NCI-H1436 (cell line): ENCODE measurements at places on chromosomes 1 and 21.

DNA sequence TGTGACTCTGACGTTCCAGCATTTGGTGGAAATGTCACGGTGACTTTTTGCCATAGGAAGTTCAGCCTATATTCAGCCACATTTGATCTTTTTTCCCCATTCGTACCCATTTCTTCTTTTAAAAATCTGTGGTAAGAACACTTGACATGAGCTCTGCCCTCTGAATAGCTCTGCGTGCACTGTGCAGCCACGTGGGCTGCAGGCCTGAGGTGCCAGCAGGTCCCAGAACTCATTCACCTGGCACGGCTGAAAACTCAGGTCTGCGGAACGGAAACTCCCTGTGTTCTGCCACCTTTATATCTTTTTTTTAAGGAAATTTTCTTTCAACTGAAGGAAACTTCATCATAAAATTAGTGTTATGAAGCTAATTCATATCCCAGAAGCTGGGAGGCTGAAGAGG, 28.6 kb downstream of the CEP104 start:
- no peak for DNase-seq

DNA sequence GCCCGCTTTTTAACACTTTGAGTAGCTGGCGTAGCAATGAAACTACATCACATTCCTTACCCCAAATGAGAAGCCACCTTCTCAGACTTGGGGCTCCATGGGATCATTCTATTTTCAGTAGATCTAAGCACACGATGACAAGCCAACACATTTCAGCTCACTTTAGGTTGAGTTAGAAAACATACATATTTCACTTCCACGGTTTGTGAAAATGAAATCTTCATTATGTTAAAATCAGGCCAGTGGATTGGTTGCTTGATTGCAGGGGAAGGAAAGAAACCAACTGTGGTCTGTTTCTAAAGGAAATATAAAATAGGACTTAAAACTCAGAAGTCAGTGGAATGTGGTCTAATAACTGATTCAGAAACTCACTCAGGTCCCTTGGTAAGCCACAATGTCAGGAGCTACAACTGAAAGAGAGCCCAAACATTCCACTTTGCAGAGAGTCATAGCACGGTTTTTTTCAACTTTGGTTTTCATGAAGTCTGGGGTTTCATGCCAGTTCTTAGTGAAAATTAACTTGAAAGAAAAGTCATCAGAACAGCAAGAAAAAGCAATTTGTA, 82.3 kb upstream of the TIAM1 start:
- DNase-seq: no peak

GRCh38 chr1:67711158-67711854, 26.3 kb downstream of the GADD45A start:
- DNase-seq: no peak

DNA sequence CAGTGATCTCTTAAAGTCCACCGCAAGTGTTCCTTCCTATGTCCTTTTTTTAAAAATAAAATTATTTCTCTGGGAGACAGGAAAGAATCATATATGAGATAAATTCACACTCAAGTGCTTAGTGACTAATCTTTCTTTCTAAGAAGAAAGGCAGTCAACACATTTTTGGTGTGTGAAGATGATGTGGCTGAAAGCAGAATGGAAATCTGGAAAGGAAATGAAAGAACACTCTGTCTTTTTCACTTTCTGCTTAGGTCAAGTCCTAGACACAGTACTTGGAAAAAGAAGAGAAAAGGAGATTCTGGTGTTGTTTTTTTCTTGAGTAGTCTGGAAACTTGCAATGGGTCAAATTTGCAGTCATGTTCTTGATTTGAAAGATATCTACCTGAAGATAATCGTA, 45.5 kb upstream of the PRRX1 start:
- DNase-seq: no peak

GRCh38 chr1:214584805-214585766, 17.9 kb upstream of the CENPF start:
- peak; percentile 46 for DNase-seq

DNA sequence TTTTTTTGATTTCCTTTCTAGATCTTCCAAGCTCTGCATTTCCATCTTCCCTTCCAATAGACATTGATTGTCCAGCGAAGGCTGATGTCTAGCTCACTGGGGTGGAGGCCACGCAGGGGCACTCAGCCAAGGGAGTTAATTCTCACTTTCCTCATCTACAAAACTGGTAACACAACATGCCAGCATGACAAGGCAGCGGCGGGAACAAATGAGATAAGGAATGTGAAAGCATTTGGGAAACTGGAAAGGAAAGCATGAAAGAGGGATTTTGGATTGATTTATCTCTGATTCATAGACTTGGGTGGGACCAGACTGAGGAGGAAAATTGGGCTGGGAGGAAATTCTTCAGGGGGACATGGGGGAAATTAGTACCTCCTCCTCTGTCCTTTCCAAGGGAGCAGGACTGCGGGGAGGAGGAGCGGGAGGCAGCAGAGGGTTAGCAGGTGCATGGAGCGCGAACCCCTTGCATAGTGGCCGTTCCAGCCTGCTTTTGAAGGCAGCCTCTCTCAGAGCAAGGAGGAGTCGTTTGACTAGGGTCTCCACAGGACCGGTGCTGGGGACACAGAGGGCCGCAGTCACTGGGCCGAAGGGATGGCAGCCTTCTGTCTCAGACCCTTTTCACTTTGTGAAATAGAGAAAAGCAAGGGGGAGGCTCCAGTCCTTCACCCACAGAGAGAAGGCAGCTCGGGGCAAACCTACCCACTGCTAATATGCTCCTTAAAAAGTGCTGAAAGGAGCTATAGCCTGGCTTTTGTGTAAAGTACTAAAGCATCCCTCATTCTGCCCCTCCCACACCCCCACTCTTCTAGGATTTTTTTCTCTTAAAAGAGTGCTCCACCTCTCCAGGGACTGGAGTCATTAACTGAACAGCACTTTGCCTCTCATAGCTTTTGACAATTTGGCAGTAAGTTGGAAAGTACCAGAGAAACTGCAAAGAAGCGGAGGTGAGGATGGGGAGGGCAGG, 89.2 kb downstream of the PLXNA2 start:
- DNase-seq: peak; percentile 74

GRCh38 chr1:118154220-118154619, 30.8 kb downstream of the SPAG17 start:
- no peak for DNase-seq

DNA sequence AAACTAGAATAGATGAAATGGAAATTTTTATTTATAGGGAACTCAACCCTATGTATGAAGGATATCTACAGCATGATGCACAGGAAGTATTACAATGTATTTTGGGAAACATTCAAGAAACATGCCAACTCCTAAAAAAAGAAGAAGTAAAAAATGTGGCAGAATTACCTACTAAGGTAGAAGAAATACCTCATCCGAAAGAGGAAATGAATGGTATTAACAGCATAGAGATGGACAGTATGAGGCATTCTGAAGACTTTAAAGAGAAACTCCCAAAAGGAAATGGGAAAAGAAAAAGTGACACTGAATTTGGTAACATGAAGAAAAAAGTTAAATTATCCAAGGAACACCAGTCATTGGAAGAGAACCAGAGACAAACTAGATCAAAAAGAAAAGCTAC, 7.9 kb downstream of the USP1 start:
- no peak for DNase-seq
